ENCODE measurements at places on chromosomes 12 and 14. TPM values are rescaled to one million over a fixed set of nuclear protein-coding genes. Genes with fewer than 3 reads are reported as not detected.

GRCh38 chr12:111626230-111626629 is 27.1 kb upstream of the ATXN2 start:
- no peak for DNase-seq

DNA sequence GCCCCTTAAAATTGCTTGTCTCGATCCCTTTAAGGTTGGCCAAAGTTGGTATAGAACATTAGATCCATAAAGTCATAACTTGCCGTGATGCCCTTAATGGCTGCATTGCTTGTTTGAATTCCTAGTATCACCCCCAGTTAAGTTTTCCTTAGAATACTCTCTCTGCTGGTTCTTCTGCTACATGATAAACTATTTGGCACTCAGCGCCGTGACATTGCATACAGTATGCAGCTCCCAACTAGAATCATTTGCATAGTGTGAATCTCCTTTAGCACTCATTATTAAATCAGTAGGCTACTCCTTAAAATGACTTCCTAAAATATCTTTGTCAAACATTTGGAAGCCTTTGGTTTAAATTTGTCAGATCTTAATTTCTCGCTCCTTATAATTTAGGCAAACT is 42.2 kb downstream of the KNTC1 start:
- no peak for DNase-seq

DNA sequence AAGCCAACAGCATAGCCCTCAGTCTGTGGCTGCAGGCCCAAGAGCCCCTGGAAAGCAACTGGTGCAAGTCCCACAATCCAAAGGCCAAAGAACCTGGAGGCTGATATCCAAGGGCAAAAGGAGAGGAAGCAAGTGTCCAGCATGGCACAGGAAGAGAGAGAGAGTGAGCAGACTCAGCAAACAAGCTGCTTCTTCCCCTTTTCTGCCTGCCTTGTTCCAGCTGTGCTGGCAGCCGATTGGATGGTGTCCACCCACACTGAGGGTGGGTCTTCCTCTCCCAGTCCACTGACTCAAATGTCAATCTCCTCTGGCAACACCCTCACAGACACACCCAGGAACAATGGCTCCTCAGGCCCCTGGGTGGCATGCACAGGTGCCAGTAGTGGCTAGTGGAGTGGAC is 33.5 kb downstream of the SMCO2 start:
- no peak for DNase-seq

Gene MSRB3
- 59.0 TPM for total RNA-seq

Gene FAM181A
- not detected for total RNA-seq

Gene TDRD9
- total RNA-seq: 1.5 TPM

Gene TBX5
- total RNA-seq: not detected

Gene CD27
- not detected for total RNA-seq

Gene LPCAT3
- total RNA-seq: 19.4 TPM
